ENCODE measurements at places on chromosomes 1 and 21. TPM values are rescaled to one million over a fixed set of nuclear protein-coding genes. Genes with fewer than 3 reads are reported as not detected.

The CYP4B1 gene
- total RNA-seq: 66.7 TPM

DNA sequence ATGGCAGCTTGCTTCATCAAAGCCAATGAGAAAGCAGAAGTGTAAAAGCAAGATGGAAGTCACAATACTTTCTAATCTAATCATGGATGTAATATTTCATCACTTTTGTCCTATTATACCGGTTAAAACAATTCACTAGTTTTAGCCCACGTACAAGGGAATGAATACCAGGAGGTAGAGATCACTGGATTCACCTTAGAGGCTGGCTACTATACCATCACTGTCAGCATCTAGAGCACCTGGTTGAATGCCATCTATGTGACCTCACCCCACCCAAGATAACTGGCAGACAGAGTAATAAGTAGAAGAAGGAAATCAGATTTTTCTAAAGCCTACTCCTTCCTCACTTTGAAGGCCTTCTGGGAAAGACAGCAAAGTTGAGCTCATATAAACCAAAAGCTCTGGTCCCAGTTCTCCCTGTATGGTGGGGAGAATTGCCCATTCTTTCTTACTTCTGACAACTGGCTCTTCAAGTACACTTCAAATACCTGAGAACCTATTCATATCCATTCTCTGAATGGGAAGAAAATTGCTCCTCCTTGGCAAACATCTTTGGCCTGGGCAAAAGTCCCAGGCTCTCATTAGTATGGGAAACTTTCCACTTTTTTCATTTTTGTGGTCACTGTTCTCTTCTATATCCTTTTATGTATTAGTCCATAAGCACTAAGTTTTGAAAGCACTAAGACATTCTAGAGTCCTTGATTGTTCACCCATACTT is 24.8 kb downstream of the HSD3B1 start:
- DNase-seq: no peak
- H3K36me3 ChIP-seq: no peaks in the 10 kb centered on the region
- no peaks in the 10 kb centered on the region for H3K27me3 ChIP-seq
- H3K4me3 ChIP-seq: no peak overlapping the region
- no peak overlapping the region for H3K27ac ChIP-seq

- DNase-seq: no peak
- H3K4me1 ChIP-seq: peaks cover 60% of the 10 kb centered on the region
- H3K4me3 ChIP-seq: no peak overlapping the region
- H3K27ac ChIP-seq: no peak overlapping the region
- H3K27me3 ChIP-seq: no peaks in the 10 kb centered on the region
Measured at GRCh38 chr1:23546897-23547584, 12.3 kb downstream of the ID3 start.

- no peak overlapping the region for H3K4me3 ChIP-seq
- H3K27ac ChIP-seq: no peak overlapping the region
- H3K27me3 ChIP-seq: no peaks in the 10 kb centered on the region
- no peaks in the 10 kb centered on the region for H3K4me1 ChIP-seq
Measured at GRCh38 chr1:44719318-44719717, 11.7 kb downstream of the RNU5D-1 start.

DNA sequence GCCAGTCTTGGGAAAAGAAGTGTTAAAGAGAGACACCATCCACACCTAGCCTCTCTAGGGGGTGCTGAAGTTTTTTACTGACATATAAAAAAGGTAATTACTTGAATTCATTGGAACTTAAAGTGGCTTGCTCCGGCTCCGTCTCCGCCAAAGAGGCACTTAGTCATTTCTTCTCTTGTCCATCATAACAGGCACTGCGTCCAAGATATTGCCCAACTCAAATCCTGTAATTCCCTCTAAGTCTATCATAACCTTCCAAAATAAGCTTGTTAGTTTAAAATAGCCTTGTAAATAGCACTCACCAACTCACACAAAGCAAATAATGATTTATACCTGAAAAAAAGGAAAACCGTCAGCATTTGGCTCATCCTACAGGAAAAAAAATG is 160.5 kb downstream of the ZBTB18 start:
- H3K4me1 ChIP-seq: no peaks in the 10 kb centered on the region
- H3K36me3 ChIP-seq: no peaks in the 10 kb centered on the region
- no peak overlapping the region for H3K27ac ChIP-seq
- H3K27me3 ChIP-seq: no peaks in the 10 kb centered on the region
- H3K4me3 ChIP-seq: no peak overlapping the region

- H3K36me3 ChIP-seq: no peaks in the 10 kb centered on the region
- DNase-seq: peak; percentile 87
- H3K27me3 ChIP-seq: no peaks in the 10 kb centered on the region
- no peak overlapping the region for H3K4me3 ChIP-seq
- peak overlapping the region; percentile 54 for H3K27ac ChIP-seq
Measured at GRCh38 chr1:23376890-23377811, 7.5 kb upstream of the ZNF436 start.

- DNase-seq: no peak
- H3K36me3 ChIP-seq: peaks cover 7% of the 10 kb centered on the region
- no peaks in the 10 kb centered on the region for H3K27me3 ChIP-seq
- no peak overlapping the region for H3K4me3 ChIP-seq
- no peak overlapping the region for H3K27ac ChIP-seq
Measured at GRCh38 chr1:2170211-2170610, 24.4 kb downstream of the FAAP20 start.

GRCh38 chr1:230072296-230072695 is 5.3 kb downstream of the GALNT2 start:
- peak; percentile 66 for DNase-seq
- H3K36me3 ChIP-seq: no peaks in the 10 kb centered on the region
- peaks cover 53% of the 10 kb centered on the region for H3K4me1 ChIP-seq
- no peak overlapping the region for H3K4me3 ChIP-seq
- no peaks in the 10 kb centered on the region for H3K27me3 ChIP-seq

The LCE1C gene
- not detected for total RNA-seq

The NKAIN1 gene
- total RNA-seq: not detected

The LHX8 gene
- not detected for total RNA-seq

The CDK18 gene
- total RNA-seq: 16.2 TPM

The CD34 gene
- total RNA-seq: 38.8 TPM

DNA sequence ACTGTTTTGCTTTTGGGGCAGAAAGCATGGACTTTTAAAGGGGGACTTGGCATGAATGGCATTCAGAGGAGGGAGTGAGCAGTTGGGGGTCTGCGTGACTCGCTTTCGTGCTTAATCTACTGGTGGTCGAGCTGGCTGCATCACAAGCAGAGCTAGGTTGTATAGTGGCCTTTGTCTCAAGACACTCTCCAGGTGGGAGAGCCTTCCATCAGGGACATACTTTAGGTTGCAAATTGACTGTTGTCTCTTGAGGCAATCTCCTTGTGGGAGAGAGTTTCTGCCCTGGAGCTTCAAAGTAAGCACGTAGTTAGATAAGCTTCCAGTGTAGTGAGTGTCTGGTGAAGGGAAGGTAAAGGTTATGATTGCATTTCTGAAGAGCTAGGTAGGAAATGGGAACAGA is 93.9 kb downstream of the C1orf21 start:
- H3K4me1 ChIP-seq: peaks cover 36% of the 10 kb centered on the region
- H3K27ac ChIP-seq: no peak overlapping the region
- H3K27me3 ChIP-seq: no peaks in the 10 kb centered on the region
- no peak overlapping the region for H3K4me3 ChIP-seq

The GPR153 gene
- 3.2 TPM for total RNA-seq

The BARHL2 gene
- not detected for total RNA-seq

DNA sequence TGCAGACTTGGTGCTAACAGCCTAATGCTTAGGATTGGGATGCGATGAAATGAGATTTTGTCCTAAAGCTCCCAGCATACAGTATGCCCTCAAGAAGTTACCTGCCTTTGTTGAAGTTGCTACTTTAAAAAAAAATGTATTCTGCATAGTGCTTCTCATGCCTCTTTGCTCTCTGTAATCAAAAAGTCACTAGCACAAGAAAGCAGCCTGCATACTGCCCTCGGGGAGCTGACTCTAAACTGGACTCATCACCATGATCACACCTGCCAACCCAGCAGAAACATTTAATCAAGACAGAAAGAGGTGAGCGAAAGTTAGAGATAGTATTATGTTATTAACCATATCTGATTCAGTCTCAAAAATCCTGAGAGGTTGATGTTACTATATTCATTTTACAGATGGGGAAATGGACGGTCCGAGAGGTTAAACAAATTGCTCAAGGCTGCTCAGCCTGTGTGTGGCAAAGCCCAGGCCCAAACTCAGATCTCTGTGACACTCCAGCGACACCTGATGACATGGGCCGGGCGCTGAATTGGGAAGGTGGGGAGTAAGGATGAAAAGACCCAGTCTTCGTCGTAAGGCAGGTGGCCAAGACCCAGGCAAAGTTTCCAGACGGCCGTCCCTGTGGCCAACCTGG is 1.1 kb downstream of the BATF3 start:
- no peaks in the 10 kb centered on the region for H3K36me3 ChIP-seq
- peaks cover 20% of the 10 kb centered on the region for H3K4me1 ChIP-seq
- DNase-seq: no peak
- H3K27ac ChIP-seq: no peak overlapping the region
- no peak overlapping the region for H3K4me3 ChIP-seq
- H3K27me3 ChIP-seq: no peaks in the 10 kb centered on the region

DNA sequence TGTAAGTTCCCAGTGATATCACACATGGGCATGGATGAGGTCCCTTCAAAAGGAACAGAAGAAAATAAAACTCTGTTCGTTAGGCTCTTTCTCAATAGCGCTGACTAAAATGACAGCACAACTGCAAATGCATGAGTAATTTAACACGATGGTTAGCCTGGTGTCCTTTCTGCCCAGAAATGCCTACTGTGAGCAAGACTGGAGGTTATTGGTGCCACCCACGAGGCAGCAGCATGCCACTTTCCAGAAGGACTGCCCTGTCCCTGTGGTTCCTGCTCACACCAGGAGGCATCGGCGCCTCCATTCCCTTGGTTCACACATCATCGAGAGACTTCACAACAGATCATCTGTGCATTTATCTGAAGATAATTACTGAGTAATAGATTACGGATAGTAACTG is 26.2 kb downstream of the VPS26C start:
- H3K27ac ChIP-seq: no peak overlapping the region
- H3K4me3 ChIP-seq: no peak overlapping the region
- H3K27me3 ChIP-seq: no peaks in the 10 kb centered on the region
- DNase-seq: no peak
- peaks cover 6% of the 10 kb centered on the region for H3K36me3 ChIP-seq

Data from thyroid gland (tissue), 4 donors.